ENCODE measurements at places on chromosomes 3 and 15.

DNA sequence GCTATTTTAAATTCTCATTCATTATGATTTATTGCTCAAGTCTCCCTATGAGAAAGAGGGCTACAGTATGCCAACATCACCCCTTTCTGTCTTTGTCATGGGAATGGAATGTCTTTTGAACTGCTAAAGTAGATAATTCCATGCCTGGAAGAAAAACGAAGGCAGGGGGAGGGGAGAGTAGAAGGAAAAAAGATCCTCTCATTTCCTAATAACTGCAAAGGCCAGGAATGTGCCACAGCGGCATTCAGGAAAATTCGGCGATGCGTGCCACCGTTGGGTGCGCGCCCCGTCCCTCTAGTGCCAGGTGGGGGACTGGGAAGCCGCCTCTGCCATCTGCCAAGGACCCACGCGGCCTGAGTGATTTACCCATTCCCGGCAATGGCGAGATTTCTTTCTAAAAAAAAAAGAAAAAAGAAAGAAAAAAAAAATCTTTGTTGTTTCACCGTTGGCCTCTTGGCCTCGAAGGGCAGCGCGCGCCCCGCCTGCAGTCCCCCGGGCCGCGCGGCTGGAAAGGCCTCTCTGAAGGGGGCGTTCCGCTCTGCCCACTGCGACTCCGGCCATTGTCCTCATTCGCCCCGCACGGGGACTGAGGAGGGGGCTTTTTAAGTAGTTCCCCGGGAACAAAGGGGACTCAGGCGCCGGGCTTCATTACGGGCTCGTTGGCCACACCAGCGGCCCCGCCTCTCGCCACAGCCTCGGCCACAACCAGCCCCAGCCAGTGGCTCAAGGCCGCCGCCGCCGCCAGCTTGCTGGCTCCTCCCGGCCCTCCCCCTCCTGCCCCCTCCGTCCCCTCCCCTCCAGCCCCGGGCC is 54.5 kb downstream of the CPN2 start:
- no peak for DNase-seq

DNA sequence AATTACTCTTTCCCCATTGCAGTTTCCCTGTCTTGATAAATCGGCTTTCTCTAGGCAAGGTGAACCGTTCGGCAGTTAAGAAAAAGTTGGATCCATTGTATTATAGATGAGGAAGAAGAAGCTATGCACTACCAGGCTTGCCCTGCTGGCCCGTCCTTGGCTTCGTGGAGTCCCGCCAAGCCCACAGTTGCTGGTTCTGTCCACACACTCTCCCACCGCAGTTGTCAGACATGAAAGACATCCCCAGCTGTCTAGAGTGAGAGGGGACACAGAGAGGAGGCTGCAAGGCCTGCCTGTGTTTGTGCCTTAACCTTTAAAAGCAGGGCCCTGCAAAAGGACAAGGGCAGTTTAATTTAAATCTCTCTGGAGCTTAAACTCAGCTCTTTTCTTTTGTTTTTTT is 47.2 kb upstream of the PLCL2 start:
- DNase-seq = no peak

- no peak for DNase-seq
Observed at GRCh38 chr3:11165476-11165875, 11.2 kb downstream of the HRH1 start.

GRCh38 chr15:94524565-94524964 is 293.2 kb downstream of the MCTP2 start:
- no peak for DNase-seq

GRCh38 chr15:79680720-79681119 is 216.1 kb downstream of the MTHFS start:
- DNase-seq = no peak

DNA sequence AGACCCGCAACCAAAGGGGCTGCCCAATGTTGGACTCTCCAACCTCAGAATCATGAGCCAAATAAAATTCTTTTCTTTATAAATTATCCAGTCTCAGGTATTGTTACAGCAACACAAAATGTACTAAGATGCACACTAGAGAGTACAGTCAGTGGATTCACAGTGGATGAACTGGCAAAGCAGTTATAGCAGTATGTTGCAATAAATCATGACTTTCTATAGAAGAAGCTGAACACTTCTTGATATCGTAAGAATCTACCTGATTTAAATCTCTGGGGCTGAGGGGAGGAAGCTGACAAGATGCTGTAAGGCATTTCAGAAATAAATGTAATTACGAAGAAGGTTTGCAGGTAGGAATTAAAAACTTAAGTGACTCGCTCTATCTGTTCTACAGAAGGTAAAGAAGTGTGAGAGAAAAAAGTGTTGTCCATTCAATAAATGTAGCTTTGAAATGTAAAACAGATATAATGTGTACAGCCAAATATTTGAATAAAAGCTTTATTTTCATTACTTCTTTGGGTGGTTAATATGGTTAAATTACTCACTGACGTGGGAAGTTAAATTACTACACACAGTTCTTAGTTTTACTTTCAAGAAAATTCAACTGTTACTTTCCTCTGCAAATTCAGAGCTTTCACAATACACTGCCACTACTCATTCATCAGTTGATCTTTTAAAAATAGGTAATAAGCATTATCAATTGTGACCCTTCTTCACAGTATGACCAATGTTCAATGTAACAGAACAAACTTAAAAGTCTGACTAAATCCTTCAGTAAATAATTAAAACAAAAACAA is 439.1 kb downstream of the SHQ1 start:
- DNase-seq = peak; percentile 15
